M059J (cell line): ENCODE measurements at places on chromosomes 1 and 21.
A peak's percentile ranks its signal among the peaks of the same experiment; 100 is the strongest.

DNA sequence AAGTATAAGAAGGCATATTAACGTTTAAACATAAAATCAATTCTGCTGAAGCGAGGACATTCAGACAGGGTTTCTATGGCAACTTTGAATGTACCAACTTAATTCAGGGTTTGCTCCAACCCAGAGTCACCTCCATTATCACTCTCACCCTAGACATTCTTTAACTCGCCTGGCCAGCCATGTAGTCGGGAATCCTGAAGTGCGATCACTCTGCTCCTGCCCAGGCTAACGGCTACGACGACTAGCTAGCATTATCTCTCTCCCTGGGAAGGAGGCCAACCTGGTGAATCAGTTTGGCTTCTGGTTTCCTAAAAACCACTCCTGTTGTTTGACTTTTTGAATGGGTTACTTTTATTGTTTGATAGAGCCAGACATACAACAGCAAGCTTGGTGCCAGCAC, 38.9 kb upstream of the ZBTB18 start:
- peak; percentile 88 for DNase-seq

- no peak for DNase-seq
Observed at GRCh38 chr21:18477043-18477442, 73.5 kb upstream of the TMPRSS15 start.

GRCh38 chr1:72366466-72366865, 84.1 kb upstream of the NEGR1 start:
- DNase-seq, result peak; percentile 67

- no peak for DNase-seq
Observed at GRCh38 chr1:4696753-4697152, 42.3 kb downstream of the AJAP1 start.

DNA sequence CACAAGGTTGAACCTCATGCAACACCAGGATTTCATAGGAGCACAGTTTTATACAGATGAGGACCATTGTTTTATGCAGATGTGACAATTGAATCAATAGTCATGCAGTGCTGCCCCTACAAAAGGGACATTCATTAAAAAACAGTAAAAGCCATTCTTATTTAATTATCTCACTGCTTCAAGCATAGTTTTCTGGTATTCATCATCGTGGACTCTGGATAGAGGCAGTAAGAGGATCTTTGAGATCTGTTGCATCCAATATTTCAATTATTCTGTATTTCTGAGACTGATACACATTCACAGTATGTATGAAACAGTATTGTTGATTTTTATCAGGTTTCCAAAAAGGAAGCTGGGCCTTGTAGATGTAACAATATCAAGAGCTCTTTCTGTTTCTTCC, 237.6 kb downstream of the RYR2 start:
- no peak for DNase-seq

- DNase-seq, result peak; percentile 39
Observed at GRCh38 chr21:44785620-44786335, 15.8 kb downstream of the UBE2G2 start.

DNA sequence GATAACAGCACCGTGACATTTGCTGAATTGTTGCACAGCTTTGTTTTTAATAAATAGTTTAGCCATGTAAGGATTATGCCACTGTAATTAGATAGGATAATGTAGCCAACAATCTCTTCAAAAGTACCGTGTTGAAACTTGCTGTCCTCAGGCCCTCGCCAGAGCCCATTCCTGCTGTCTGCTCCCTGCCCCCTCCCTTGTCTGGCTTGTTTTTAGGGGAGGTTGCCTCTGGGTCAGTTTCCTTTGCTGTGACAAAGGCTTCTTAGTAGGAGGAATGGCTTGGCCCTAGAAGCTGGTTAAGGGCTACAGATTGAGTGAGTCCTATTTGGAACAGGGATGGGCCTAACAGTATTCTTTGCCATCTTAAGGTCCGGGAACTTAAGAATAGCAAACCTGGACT, 107.9 kb downstream of the LMO4 start:
- DNase-seq, result no peak

- peak; percentile 1 for DNase-seq
Observed at GRCh38 chr21:23853796-23854379, 1753.4 kb downstream of the MRPL39 start.

DNA sequence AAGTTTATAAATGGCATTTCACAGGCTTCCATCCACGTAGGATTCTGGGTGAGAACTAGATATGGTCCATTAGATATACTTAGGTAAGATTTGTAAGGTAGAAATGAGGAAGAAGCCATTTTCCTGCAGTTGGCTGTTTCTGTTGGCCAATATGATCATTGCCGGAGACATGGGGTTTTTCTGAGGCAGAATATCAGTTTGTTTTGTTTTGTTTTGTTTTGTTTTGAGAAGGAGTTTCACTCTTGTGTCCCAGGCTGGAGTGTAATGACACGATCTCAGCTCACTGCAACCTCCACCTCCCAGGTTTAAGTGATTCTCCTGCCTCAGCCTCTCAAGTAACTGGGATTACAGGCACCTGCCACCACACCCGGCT, 8.7 kb upstream of the EYA3 start:
- DNase-seq, result no peak

DNA sequence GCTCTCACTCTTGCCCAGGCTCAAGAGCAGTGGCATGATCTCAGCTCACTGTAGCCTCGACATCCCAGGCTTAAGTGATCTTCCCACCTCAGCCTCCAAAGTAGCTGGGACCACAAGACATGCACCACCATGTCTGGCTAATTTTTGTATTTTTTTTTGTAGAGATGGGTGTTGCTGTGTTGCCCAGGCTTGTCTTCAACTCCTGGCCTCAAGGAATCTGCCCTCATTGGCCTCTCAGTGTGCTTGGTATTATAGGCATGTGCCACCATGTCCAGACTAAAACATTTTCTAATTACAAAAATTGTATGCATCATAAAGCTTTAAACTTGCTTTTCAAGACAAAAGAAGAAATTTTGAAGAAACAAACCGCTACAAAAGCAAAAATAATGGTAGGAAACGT, 20.1 kb downstream of the CBR1 start:
- DNase-seq, result no peak

DNA sequence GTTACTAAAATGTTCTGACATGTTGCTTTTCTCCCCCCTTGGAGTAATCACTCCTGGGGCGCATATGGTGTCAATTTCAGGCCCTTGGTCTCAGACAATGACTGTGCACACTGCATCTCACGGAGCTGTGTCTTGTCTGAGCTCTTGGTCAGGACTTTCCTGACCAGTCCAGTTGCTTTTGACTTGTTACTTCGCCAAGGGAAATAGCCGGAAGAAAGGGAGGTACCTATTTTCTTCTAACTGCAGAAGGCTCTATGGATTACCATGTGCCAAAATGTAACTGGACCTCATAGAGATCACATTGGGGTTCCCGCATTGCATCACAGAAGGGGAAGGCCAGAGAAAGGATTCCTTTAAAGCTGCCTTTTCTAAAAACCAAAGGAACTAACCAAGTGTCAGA, 68.6 kb downstream of the SPAG17 start:
- peak; percentile 34 for DNase-seq

DNA sequence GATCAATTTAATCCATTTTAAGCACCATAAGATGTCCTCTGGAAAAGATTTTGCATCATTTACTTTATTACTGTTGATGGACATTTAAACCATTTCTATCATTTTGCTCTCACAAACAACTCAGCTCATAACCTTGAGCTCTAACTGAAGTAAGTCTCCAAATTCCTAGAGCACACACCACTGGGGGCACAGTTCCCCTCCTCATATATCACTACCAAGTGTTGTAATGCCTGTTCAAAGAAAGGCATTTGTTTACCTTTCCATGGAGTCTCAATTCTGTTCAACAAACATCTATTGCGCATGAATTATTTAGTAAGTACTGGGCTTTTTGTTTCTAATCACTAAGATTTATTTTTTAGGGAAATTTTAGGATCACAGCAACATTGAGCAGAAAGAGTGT, 8.9 kb upstream of the OMA1 start:
- no peak for DNase-seq

DNA sequence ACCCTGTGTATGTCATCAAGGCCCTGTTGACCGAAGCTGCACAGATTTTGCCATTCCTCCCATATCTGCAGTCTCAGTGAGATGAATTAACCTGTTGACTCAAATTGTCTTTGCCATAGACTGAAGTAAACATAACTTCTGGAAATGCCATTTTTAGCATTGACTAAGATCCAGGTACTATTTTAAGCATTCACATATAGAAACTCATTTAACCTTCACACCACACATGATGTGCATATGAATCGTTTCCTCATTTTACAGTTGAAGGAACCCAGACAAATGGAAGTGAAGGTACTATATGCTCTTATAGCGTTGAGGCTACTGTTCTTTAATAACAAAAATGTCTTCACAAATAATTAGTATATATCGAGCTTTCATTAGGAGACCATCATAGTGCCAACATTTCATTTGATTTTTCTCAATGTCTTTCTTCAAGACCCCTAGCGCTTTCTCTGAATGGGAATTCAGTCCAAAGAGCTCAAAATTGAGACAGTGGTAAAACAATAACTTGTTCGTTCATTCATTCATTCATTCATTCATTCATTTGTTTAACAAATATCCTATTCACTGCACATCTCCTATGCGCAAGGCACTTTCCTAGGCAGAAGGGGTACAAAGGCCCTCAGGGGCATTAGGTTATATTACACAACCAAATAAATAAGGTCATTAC, 444.7 kb downstream of the ADGRL2 start:
- no peak for DNase-seq

DNA sequence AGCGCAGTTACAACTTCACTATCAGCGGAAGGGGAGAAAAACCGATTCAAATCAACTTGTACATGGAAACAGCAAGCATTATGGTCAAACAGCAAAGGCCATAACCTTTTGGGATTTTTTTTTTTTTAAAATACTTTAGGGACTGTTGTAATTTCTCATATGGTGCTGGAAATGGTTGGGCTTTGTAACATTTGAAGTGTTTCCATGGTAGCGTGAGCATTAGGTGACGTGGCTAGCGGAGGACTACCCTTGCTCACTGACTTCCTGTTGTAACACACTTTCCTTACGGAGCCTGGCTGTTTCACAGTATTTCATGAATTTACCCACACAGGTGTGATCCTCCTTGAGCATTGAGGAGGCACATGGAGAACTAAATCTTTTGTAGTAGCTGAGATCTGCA, 269.5 kb downstream of the TM2D1 start:
- peak; percentile 33 for DNase-seq

- no peak for DNase-seq
Observed at GRCh38 chr1:200410566-200410878, 686 bp upstream of the ZNF281 start.

DNA sequence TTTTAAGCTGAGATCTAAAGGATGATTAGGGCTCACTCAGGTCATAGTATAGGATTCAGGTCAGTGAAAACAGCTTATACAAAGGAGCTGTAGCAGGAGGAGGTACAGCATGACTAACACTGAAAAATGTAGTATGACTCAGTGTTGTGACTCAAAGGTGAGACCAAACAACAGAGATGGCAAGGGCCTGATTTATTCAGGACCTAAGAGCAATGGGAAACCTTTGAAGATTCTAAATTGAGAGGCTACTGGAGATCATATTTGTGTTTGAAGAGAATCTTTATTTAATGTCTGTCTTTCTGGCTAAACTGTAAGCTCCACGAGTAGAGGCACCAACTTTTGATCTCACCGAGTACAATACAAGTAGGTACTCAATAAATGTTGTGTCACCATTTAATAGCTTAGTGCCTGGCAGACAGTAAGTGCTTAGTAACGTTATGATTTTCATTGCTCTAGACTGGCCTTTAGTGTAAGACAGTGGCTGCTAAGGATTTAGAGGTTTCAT, 43.5 kb downstream of the PRKAA2 start:
- DNase-seq, result peak; percentile 92

- DNase-seq, result peak; percentile 44
Observed at GRCh38 chr1:54464477-54465146, 58.4 kb upstream of the SSBP3 start.

DNA sequence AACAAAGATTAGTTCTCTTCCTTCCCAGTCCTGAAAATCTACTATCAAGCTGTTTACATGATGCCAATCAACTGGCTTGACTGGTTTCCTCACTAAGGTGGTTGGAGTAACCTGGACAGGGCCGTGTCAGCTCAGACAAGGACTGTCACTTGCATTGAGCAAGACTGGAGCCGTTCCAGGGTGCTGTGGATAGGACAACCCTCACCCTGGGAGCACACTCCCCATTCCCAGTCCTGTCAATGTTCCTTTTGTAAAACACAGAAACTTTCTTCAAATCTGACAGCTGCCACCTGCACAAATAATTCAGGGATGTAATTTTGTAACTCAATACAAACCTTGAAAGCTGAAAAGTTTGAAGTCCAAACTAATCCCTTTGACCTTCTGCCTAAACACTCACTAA, 31.4 kb downstream of the PLPP3 start:
- DNase-seq, result no peak

- no peak for DNase-seq
Observed at GRCh38 chr21:44831227-44831860, 13.5 kb upstream of the SUMO3 start.
